ENCODE measurements at places on chromosomes 13 and 19.

DNA sequence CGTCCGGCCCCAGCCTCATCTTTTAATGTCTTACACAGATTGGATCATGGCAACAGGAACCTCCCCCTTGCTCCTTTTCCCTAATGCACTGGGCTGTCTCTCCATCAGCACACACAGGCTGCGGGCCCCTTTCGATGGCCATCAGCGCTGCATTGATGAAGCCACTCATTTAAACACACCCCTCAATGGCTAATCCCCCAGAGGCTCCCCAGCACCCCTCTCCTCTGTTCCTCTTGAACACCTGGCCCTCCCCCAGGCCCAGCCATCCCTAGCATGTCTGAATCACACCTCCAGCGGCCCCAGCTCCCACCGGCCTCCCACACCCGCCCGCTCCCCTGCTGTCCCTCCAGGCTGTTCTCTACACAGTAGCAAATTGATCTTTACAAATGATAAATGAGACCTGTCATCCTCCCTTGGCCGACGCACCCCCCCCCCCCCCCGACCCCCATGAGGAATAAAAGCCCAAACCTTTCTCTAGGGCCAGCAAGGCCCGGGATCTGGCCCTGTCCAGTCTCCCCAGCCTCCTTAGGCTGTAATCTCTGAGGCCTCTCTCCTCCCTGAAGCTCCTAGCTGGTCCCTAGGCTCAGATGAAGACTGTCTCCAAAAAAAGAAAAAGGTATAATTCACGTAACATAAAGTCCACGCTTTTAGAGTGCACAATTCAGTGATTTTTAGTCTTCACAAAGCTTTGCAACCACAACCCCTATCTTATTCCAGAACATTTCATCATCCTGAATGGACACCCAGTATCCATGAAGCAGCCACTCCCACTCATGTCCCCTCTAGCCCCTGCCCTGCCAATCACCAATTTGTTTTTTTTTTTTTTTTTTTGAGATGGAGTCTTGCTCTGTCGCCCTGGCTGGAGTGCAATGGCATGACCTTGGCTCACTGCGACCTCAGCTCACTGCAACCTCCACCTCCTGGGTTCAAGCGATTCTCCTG, 7.4 kb downstream of the RPL28 start:
- no peak for DNase-seq

DNA sequence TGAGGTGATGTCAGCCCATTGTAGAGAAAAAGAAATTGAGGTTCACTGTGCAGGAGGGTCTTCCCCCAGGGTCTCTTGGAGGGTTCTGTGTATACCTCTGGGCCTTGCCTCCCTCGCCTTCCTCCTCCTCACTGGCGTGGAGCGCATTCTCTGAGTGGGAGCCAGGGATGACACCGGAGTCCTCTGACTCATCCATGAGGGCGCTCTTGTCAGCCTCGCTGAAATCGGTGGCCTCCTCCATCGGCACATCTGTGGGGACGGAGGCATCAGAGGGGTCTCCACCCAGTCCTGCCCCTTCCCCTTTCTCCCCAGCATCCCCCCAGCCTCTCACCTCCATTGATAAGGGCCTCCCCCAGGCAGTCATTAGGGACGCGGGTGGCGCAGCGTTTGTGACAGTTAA, 16.2 kb downstream of the PRKD2 start:
- DNase-seq = no peak

- peak; percentile 69 for DNase-seq
Measured at GRCh38 chr13:33610438-33611120, 207.4 kb upstream of the RFC3 start.

- no peak for DNase-seq
Measured at GRCh38 chr19:35757231-35757748, 461 bp upstream of the HSPB6 start.

GRCh38 chr13:102235689-102236088, 166.2 kb downstream of the FGF14 start:
- DNase-seq = no peak

GRCh38 chr19:31002518-31003244, 346.6 kb downstream of the TSHZ3 start:
- no peak for DNase-seq

- DNase-seq = no peak
Measured at GRCh38 chr13:75416327-75417011, 65.5 kb downstream of the TBC1D4 start.

GRCh38 chr13:109204252-109204651, 574.8 kb downstream of the MYO16 start:
- no peak for DNase-seq

DNA sequence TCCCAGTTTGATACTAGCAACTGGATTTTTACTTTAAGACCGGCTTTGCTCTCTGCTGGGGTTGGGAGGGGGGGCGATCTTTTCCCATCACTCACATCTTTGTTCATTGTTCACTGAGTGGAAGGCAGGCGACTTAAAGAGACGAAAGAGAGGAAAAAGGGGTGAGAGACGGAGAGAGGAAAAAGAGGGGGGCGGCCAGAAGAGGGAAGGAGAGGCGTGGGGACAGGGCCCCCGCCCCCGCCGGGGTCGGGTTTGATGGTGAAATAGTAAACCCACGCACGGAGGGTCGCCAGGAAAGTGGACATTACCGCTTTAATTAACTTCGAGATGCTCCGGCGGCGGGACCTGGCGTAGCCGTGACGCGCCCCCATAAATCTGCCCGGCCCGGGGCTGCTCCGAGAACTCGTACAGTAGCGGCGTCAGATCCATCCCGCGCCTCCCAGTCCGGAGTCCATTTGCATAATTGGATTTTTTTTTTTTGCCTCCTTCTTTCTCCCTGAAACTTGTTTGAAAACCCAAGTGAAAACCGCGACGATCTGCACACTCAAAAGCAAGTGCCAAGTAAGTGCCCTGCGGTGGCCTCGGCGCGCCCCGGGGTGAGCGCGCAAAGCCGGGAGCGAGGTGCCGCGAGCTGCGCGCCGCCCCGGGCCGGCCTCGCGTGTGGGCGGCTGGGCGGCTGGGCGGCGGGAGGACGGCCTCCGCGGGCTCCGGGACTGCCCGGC, 143.9 kb upstream of the ZNF536 start:
- DNase-seq = no peak

DNA sequence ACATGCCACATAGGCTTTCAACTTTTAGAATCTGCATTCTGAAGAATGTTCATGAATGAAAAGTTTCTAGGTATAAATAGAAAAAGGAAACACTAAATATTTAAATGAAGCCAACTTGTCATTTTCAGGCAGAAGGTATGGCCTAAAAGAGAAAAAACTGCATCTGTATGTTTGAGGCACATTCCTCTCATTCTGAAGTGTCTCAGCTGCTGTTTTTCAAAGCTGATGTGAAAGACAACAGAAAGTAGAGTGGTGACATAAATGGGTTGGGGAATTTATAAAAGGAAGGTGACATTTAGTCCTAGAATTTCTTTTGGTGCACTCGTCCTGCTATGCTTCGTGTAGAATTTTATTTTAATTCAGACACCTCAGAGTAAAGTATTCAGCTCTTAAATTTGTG, 539.6 kb upstream of the SLITRK5 start:
- no peak for DNase-seq

DNA sequence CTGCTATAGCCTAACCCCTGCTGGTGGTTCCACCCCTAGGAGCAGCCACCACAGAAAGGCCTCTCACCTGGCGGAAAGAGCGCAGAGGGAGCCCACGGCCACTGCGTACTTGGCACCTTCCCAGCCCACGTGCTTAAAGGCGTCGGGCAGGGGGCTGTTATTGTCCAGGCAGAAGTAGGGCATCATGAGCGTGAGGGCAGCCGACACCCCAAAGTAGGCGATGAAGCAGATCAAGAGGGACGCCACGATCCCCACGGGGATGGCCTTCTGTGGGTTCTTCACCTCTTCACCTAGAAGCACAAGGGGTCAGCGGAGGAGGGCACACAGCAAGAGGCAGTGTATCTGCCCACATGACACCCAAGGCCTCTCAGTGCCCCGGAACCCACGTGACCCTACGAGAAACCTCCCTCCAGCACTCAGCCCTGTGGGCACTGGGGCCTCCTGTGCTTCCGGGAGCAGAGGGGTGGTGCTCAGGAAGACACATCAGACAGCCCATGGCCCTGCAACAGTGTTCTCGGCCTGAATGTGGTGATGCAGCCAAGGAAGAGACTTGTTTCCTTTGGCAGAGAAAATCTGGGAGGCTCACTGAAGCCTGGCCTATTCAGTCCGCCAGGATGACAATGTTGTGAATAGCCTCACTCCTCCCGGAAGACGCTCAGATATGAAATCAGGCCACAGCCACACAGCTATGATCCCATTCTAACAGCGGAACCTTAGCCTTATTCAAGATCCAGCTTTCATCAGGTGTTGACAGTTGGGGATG, 72.1 kb downstream of the SLC7A1 start:
- DNase-seq = no peak

DNA sequence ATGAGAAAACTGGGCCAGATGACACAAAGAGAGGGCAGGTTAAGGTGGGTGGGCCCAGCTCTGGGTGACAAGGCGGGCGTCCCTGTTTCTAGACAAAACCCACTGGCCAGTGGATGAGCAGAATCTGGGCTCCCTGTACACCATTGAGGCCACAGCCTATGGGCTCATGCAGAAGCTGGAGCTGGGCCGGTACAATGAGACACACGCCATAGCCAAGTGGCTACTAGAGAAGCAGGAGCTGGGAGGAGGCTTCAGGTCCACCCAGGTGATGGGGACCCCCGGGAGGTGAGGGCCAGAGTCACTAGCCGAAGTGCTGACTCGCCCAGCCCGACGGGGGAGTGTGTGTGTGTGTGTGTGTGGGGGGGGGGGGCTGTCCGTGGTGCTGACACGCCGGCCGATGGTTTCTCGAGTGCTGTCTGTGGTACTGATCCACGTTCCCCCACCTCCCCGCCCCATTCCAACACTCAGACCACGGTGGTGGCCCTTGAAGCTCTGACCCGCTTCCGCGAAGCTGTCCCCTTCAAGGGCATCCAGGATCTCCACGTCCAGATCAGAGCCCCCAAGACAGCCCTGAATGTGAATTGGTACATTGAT, 24.3 kb upstream of the SHFL start:
- no peak for DNase-seq

DNA sequence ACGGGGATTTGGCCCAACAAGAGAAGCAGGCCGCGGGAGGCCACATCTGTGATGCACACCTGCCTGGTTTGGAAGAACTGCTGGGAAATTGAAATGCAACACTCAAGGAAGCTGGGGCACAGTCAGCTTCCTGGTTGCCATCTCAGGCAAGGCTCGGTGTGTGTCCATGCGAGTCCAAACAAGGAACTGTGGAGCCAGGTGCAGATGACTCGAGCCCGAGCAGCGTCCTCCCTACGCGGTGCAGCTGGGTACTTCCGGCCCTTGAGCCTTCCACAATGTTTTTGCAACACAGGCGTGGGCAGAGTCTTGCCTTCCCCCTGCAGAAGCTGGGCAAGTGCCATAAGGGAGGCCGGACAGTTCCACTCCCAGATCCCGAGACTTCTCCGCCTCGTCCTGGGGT, 94.6 kb downstream of the CRYL1 start:
- DNase-seq = no peak

Measured in anterior cingulate cortex (tissue), 58 donors.